ENCODE measurements at places on chromosomes 5 and 9.
A peak's percentile ranks its signal among the peaks of the same experiment; 100 is the strongest.

DNA sequence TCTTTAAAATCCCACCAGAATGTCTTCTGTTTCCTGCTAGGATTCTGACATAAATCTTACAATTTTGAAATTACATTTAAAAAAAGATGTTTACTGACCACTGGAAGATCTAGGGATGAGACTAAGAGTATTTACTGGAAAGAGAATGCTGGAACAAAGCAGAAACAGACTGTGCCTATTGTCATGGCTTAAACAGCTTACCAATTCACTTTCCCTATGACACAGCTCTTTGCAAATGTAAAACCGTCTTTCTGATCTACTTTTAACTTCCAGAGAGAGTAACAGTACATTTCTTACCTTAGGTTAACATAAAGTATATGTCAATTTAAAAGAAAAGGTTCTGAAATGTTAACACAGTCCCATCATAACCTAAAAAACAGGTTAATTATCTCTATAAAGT lies 10.7 kb downstream of the GIN1 start:
- no peak for DNase-seq

GRCh38 chr5:123671711-123672456 lies 159.9 kb downstream of the CSNK1G3 start:
- DNase-seq = no peak

GRCh38 chr9:98057138-98057799 lies 737 bp downstream of the NANS start:
- no peak for DNase-seq

DNA sequence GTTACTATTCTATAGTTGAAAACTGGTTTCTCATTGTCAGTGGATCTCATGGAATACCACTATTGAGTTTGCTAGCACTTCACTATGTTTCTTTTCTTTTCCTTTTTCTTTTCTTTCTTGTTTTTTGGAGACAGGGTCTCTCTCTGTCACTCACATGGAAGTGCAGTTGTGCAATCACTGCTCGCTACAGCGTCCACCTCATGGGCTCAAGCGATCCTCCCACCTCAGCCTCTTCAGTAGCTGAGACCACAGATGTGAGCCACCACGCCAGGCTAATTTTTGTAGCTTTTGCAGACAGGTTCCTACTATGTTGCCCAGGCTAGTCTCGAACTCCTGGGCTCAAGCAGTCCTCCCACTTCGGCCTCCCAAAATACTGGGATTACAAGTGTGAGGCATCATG lies 42.7 kb upstream of the VCAN start:
- no peak for DNase-seq

DNA sequence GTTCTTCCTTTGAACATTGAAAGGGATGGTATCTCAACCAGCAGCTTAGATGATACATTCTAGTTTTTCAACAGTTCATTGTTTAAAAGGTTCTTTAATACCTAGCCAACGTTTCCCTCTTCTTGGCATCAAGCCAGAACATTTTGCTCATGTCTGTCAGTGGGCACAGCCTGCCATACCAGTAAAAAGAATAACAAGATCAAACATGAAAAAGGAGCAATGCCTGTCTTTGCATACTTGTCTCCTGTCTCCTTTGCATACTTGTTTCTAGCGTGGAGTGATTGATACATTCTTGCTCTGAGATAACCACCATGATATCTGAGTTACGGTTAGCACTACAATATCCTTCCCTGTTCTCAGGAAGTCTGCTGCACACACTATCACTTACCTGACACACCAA lies 248.6 kb upstream of the DAPK1 start:
- no peak for DNase-seq

DNA sequence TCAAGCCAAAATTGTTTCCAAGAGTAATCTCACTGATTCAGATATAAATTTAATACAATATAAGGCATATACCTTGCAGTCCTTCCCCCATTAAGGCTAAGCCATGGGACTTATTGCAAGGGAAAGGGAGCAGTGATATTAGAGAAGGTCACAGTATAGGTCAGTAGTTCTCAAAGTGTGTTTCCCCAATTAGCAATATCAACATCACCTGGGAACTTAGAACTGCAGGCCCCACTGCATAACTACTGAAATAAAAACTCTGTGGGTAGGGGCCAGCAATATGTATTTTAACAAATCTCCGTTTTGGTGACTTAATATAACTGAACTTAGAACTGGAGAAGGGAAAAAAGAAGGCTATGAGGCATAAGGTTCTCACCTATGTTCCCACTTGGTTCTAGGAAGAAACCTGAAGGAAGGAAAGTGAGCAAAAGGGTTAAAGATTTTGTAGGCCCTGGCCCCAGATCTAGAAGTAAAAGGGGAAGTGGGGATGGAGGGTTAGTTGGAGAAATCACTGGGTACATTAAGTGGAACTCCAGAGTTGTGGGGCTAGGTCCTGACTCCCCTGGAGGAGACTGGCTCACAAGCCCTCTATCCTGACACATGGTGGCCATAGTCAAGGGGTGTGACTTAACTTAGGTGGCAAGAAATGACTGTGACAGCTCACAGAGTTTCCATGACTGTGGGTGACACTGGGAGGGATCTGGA lies 40.7 kb downstream of the WDR36 start:
- DNase-seq = no peak

GRCh38 chr5:111999286-111999685 lies 242.3 kb upstream of the NREP start:
- peak; percentile 13 for DNase-seq

DNA sequence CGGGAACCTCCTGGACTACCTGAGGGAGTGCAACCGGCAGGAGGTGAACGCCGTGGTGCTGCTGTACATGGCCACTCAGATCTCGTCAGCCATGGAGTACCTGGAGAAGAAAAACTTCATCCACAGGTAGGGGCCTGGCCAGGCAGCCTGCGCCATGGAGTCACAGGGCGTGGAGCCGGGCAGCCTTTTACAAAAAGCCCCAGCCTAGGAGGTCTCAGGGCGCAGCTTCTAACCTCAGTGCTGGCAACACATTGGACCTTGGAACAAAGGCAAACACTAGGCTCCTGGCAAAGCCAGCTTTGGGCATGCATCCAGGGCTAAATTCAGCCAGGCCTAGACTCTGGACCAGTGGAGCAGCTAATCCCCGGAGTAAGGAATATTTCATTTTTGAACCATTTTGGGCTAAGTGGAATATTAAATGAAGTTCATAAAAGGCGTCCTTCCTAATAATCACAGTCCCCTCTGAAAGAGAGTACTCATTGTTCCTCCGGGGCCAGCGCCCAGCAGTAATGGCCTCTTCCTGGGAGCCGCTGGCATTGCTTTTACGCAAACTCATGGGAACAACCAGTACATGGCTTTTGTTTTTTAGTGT lies 23.6 kb downstream of the QRFP start:
- DNase-seq = no peak

DNA sequence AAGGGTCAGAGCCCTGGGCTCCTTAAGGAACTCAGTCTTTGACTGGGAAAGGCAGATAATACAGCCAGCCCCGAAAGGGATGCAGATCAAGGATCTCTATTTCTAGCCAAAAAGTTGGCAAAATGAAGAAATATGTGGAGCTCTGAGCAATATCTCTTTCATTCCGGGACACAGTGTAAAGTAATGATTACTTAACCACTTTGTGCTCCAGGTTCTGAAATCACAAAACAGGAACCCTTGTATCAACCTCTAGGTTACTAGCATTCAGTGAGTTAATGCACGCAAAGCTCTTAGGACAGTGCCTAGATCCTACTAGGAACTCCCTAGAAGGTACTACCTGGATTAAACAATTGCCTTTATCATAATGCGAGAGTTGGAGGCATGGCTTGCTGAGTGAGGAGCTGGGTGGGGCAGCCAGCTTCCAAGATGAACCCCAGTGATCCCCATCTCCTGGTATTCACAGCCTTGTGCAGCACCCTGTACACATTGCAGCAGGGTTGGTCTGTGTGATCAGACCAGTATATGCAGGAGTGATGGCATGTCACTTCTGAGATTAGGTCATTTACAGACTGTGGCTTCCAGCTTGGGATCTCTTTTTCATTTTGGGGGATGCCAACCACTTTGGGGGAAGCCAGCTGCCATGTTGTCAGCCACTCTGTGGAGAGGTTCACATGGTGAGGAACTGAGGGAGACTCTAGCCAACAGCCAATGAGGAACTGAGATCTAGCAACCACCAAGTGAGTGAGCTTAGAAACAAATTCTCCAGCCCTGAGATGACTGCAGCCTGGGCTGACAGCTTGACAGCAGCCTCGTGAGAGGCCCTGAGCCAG lies 103.1 kb upstream of the SLC44A1 start:
- DNase-seq = no peak

DNA sequence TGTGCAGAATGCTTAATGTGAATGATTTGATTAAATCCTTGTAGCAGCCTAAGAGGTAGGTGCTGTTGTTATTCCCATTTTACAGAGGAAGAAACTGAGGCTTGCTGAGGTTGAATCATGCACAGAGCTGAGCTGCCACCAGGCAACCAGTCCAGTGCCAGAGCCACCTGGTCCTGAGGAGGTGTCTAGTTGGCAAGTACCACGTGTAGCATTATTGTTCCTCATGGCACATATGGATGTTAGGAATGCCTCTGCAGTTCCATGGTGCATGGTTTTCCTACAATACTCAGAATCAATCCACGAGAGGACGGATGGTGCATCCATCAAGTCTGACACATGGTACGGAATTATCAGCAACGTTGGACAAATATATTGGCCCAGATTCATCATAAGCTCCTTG lies 8.9 kb downstream of the UBE2QL1 start:
- DNase-seq = no peak
